ENCODE measurements at places on chromosomes 5 and 9.

GRCh38 chr9:27154908-27155307, 45.9 kb downstream of the TEK start:
- DNase-seq: no peak

DNA sequence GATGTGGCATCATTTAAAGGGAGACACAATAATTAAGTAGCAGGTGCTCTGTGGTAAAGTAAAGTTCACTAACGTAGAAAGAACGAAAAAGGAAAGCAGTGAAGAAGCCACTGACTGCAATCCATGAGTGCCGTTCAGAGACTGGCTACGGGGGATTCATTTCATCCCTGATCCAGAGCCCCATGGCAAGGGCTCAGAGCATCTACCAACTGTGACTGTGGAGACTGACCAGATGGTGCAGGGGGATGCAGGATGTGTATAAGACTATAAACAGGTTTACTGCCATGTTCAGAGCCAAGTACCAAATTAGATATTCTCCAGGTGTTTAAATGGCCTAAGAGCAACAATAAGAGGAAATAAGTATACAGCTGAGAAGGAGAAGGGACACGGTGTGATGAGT, 47.7 kb downstream of the MARCHF11 start:
- no peak for DNase-seq

- DNase-seq: no peak
These were observed 950 bp upstream of the FNBP1 start for GRCh38 chr9:130043654-130044623.

GRCh38 chr5:79727451-79728355, 38.1 kb downstream of the CMYA5 start:
- DNase-seq: no peak

GRCh38 chr9:130426467-130426773, 18.3 kb upstream of the ASS1 start:
- no peak for DNase-seq

DNA sequence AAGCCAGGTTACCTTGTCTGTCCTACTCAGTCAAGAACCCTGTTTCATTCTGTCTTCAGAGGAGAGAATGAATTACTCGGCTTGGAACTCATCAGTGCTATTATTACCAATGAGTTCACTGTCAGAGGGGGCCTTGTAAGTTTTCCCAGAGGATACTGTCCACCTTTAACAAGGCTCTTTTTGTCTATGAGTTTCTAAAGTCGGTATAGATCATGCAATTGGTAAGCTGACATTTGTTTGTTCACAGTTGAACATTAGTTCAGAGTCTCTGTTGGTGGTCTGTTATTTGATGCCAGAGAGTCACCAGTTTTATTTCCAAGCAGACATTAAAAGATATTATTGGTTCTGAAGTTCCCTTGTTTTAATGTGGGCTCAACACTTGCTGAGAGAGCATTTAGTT, 58.1 kb upstream of the DHFR start:
- DNase-seq: no peak

- DNase-seq: no peak
These were observed 44.4 kb downstream of the FNBP1 start for GRCh38 chr9:129998491-129999140.

DNA sequence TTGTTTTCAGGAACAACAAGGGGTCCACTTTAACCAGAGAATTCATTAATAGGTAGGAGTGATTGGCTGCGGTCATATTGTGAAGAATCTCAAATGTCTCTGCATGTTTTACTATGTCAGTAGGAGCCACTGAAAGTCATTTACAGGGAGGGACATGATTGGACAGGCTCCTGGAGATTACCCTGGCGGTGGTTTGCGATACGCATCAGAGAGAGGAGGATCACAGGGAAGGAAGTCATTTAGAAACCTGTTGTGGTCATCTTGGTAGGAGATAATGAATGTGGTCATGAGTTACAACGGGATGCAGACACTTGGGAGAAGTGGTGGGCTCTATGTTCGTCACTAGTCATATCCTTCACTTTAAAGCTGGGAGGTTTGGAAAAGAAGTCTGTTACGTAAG, 262.8 kb downstream of the FAM114A2 start:
- DNase-seq: no peak

GRCh38 chr5:76622973-76623596, at the start of gene F2RL2:
Gene F2RL2, minus strand, starts transcription at chr5:76623403. Its CDS starts 173 bp downstream, at chr5:76623230.
- no peak for DNase-seq

Measured in 8988T (cell line).